ENCODE measurements at places on chromosomes 7 and 10. TPM values are rescaled to one million over a fixed set of nuclear protein-coding genes. Genes with fewer than 3 reads are reported as not detected.

Gene PNLIPRP3
- not detected for total RNA-seq

Gene CPA2
- total RNA-seq = not detected

Gene BMI1
- 123 TPM for total RNA-seq

Gene LDB3
- 42.1 TPM for total RNA-seq

Gene VPS26A
- total RNA-seq = 52.2 TPM

Gene MICALL2
- total RNA-seq = 11.8 TPM

Gene PAPOLB
- total RNA-seq = 1.1 TPM

Gene LBX1
- total RNA-seq = not detected

Gene ADAM12
- 0.82 TPM for total RNA-seq

Gene TMEM184A
- not detected for total RNA-seq

Gene FAM25C
- total RNA-seq = not detected

Gene MOGAT3
- total RNA-seq = not detected

Gene C7orf33
- not detected for total RNA-seq

Gene ASIC3
- 4.3 TPM for total RNA-seq

Gene MYL10
- not detected for total RNA-seq

Gene TMEM140
- total RNA-seq = 25.8 TPM

Gene C10orf67
- total RNA-seq = not detected

Gene ASZ1
- total RNA-seq = not detected

Gene ANKRD2
- not detected for total RNA-seq

Gene PIP
- total RNA-seq = not detected

Gene COBL
- total RNA-seq = 5.4 TPM

Gene INA
- total RNA-seq = 4.4 TPM

Gene SVOPL
- not detected for total RNA-seq

Gene FZD8
- total RNA-seq = 6.6 TPM

Gene STK31
- total RNA-seq = 0.54 TPM

Gene CTNNA3
- total RNA-seq = 4.6 TPM

Gene GRM8
- not detected for total RNA-seq

Gene GTF2IRD1
- 18.6 TPM for total RNA-seq

Gene GRID1
- total RNA-seq = 1.9 TPM

Gene AEBP1
- total RNA-seq = 91.1 TPM

Gene SLIT1
- total RNA-seq = 0.71 TPM

Gene FAM241B
- total RNA-seq = 3.0 TPM

Gene ETV1
- 11.4 TPM for total RNA-seq
